Astrocyte (in vitro differentiated cells and primary cell): ENCODE measurements at places on chromosomes 2 and 18.

DNA sequence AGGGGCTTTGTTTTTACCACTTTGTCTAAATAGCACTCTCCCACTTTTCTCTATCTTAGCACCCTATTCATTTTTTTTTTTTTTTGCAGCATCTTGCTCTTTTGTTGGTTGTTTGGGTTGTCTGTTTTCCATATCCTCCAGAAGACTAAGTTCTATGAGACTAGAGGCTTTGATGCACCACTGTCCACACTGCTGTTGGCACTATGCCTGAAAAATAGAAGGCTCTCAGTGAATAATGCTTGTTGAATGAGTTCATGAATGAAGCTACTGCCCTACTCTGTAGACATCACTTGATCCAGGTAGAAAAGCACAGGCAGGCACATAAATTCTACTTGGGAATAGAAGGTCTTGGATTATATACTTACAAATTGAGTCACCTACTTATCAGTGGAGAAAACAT lies 7.3 kb downstream of the IL1A start:
- no peak for DNase-seq

- peak; percentile 100 for DNase-seq
Measured at GRCh38 chr2:234632527-234633391, 135.9 kb upstream of the ARL4C start.

- no peak for DNase-seq
Measured at GRCh38 chr2:69308338-69308737, 78.7 kb downstream of the GFPT1 start.

DNA sequence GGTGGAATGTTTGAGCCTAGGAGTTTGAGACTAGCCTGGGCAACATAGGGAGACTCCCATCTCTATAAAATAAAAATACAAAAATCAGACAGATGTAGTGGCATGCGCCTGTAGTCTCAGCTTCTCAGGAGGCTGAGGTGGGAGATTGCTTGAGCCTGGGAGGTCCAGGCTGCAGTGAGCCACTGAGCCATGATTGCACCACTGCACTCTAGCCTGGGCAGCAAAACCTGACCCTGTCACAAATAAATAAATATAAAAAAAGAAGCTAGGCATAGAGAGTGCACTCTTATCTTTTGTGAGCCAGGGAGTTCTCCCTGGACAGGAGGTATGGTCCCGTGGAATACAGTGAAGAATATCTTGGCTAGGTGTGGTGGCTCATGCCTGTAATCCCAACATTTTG lies 11.0 kb upstream of the KYNU start:
- DNase-seq, result no peak
